Vagina (tissue), 2 donors: ENCODE measurements at places on chromosomes 6 and 20. TPM values are rescaled to one million over a fixed set of nuclear protein-coding genes. Genes with fewer than 3 reads are reported as not detected.

DNA sequence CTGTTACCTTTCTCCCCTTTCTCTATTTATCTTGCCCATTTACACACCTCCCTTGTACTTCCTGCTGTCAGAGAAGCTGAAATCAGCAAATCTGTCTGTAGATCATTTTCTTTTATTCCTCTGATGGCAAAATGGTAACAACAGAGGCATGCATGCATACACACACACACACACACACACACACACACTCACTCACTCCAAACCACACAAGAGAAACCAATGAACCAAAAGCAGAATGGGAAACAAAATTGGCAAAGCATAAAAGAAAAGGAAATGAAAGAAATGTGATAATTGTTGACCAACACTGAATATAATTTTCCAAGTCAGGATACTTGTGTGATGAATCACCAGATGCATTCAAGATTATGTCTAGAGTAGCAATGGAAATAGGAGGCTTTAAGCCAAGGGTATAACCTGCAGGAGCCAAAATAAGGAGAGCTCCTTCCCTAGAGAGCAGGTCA is 172.4 kb downstream of the PLCB4 start:
- H3K36me3 ChIP-seq: no peaks in the 10 kb centered on the region
- no peak overlapping the region for H3K27ac ChIP-seq
- H3K4me3 ChIP-seq: no peak overlapping the region
- DNase-seq: no peak
- H3K4me1 ChIP-seq: peaks cover 5% of the 10 kb centered on the region

Gene CTSZ
- 128 TPM for total RNA-seq

DNA sequence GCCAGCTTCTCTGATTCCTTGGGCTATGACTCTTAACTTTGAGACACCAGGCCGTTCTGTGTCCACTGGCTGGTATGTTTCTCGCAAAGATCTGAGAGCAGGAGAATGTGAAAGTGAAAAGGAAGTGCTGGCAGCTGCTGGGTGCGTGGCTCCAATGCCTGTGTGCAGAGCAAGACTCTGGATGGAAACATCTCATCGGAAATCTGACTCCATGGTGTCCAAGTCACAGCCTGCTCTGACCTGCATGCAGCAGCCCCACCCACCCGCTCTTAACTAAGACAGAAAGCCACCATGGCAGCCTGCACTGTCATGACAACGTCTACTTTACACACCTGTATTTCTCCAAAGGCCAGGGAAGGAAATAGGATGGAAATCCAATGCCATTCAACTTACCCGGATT is 66.3 kb upstream of the MPC1 start:
- no peak overlapping the region for H3K27ac ChIP-seq
- H3K4me1 ChIP-seq: no peaks in the 10 kb centered on the region
- no peak overlapping the region for H3K4me3 ChIP-seq
- H3K36me3 ChIP-seq: peaks cover 29% of the 10 kb centered on the region
- no peak for DNase-seq

- H3K4me1 ChIP-seq: no peaks in the 10 kb centered on the region
- H3K27me3 ChIP-seq: no peaks in the 10 kb centered on the region
- no peak overlapping the region for H3K4me3 ChIP-seq
Observed at GRCh38 chr6:36566418-36566905, 19.2 kb upstream of the STK38 start.

DNA sequence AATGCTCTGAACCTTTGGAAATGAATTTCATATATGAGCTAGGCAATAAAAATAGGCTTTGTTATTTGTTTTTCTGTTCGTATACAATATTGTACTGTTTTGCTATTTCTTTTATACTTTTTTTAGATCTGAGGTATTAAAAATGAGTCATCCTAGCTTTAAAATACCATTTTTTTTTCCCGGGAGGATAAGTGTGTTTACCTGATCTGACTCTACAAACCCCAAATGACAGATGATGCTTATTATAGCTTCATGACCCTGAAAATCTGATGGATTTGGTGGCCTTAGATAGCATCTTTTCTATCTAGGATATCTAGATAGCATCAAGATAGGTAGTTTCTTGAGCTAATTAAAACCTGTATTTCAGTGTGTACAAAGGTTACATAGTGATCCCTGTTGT is 206.4 kb downstream of the DTNBP1 start:
- DNase-seq: no peak
- H3K27me3 ChIP-seq: no peaks in the 10 kb centered on the region
- H3K4me1 ChIP-seq: peaks cover 22% of the 10 kb centered on the region

- H3K27me3 ChIP-seq: no peaks in the 10 kb centered on the region
- DNase-seq: no peak
- H3K4me1 ChIP-seq: no peaks in the 10 kb centered on the region
Observed at GRCh38 chr6:91782802-91783201, 1195.9 kb upstream of the MAP3K7 start.

DNA sequence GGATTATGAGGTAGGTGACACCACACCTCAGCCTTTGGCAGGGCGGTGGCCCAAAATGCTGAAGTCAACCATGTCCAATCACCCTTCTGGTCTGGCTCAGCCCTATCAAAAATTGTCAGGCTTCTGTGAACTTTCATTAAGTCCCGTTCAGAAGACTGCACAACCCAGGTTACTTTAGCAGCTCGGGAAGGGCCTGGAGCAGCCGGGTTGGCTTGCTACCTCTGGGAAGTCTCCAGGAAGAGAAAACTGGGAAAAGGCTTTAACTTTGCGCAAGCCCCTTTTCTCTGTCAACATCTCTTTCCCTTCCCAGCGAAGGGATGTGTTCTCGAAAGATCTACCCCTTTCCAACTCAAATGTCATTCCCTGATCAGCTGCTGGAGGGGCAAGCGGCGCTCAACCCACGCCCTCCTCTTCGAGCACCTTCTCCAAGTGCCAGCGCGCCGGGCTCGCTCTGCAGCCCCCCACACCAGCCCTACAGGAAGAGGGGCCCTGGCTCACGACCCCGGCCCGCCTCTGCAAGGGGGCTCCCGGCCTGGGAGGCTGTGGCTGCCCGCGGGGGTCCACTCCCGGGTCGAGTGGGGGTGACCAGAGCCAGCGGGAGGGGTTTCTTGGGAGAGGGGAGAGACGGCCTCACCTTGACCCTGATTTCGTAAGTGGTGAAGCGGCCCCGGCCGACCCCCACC is 573 bp downstream of the SNX3 start:
- peak overlapping the region; percentile 80 for H3K4me3 ChIP-seq
- peak overlapping the region; percentile 98 for H3K27ac ChIP-seq
- peak; percentile 90 for DNase-seq
- H3K27me3 ChIP-seq: no peaks in the 10 kb centered on the region
- no peaks in the 10 kb centered on the region for H3K36me3 ChIP-seq
- H3K4me1 ChIP-seq: peaks cover 48% of the 10 kb centered on the region

Gene RNF182
- 2.2 TPM for total RNA-seq

DNA sequence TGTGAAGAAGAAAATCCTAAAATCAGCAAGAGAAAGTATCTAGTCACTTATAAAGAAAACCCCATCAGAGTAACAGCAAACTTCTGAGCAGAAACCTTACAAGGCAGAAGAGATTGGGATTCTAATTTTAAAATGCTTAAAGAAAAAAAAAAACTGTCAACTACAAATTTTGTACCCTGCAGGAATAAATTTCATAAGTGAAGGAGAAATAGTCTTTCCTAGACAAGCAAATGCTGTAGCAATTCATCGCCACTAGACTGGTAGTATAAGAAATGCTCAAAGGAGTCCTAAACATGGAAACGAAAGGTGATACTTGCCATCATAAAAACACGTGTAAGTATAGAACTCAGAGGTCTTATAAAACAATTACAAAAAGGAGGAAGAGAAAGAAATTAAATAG is 54.4 kb downstream of the PDSS2 start:
- no peak overlapping the region for H3K4me3 ChIP-seq
- H3K4me1 ChIP-seq: no peaks in the 10 kb centered on the region
- no peaks in the 10 kb centered on the region for H3K27me3 ChIP-seq
- no peak overlapping the region for H3K27ac ChIP-seq
- peaks cover 8% of the 10 kb centered on the region for H3K36me3 ChIP-seq

Gene SLC35D3
- total RNA-seq: not detected

Gene TUBB2B
- 6.9 TPM for total RNA-seq

Gene SYCP2
- total RNA-seq: 3.2 TPM

Gene HLA-DQB1
- 3.2 TPM for total RNA-seq

Gene TCF19
- 8.8 TPM for total RNA-seq

DNA sequence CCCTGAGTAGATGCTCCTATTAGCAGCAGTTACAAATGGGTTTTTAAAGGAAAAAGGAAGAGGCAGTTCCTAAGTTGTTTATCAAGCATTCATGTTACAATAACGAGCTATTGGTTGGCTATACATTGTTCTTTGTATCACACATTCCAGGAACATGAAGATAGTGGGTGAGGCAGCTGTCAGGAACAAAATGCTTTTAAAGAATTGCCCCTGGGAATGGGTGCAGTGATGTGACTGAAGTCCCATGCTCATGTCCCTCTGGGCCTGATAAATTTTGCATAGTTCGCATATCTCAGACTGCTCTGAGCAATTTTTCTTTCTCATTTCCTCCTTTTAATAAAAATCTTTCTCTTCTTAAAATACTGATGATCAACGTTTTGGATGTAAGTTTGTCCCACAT is 3.7 kb downstream of the ENPP1 start:
- DNase-seq: no peak
- H3K36me3 ChIP-seq: no peaks in the 10 kb centered on the region
- H3K27ac ChIP-seq: no peak overlapping the region
- peaks cover 32% of the 10 kb centered on the region for H3K4me1 ChIP-seq
- H3K27me3 ChIP-seq: no peaks in the 10 kb centered on the region

DNA sequence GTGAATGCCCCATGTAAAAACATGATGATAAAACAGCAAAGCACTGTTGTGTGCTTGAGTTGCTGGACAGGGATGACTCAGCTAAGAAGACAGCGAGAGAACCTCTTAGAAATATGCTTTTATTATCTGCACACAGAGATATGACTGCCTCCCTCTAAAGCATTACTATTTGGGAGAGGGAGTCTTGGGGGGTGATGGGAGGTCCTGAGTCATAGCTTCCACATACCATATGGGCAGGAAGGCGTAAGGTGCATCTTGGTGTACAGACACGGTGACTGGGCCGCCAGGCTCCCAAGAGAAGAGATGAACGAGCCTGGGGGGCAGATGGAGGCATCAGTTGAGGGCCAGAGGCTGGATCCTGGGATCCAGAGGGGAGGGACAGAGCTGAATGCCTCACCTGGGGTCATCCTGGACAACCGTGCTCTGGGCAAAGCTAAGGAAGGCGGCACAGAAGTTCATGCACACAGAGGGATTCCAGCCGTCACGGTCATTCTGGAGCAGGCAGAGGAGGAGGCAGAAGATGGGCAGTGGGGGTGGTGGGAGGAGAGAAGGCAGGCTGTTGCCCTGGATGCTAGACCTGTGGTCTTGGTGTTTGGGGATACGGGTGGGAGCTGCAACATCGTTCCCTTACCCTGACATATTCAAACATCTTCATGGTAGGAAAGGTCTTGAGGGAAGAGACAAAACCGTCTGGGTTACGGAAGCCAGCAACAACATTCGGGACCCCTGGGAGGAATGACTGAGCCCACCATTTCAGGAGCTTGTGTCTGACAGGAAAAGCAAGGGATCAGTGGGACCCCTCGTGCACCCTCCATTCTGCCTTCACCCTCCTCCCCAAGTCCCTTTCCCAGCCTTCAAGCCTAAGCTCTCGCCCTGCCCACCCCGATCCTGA is 2.0 kb downstream of the DXO start:
- H3K36me3 ChIP-seq: peaks cover 51% of the 10 kb centered on the region
- H3K4me1 ChIP-seq: peaks cover 42% of the 10 kb centered on the region
- H3K27ac ChIP-seq: no peak overlapping the region
- no peaks in the 10 kb centered on the region for H3K27me3 ChIP-seq

Gene FAM217A
- total RNA-seq: not detected

DNA sequence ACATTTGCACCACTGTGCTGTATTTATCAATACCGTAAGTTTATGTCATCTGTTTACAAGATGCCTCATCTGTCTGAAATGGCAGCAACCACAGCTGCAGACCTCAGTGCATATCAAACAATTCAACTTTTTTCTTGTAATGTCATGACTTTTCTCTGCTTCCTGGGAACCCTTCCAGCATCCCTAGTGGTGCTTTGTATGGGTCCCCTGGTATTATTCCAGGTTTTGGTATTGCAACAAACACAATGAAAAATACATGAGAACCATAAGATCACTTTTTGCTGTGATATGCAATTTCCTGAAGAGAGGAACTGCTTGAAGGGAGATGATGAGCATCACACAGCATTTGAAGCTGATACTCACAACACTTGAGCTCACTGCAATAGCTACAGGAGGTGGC is 12.0 kb upstream of the TXNDC5 start:
- no peaks in the 10 kb centered on the region for H3K4me1 ChIP-seq
- no peak overlapping the region for H3K27ac ChIP-seq
- no peaks in the 10 kb centered on the region for H3K27me3 ChIP-seq
- H3K4me3 ChIP-seq: no peak overlapping the region
- no peaks in the 10 kb centered on the region for H3K36me3 ChIP-seq

GRCh38 chr6:25476126-25476525 is 175.9 kb upstream of the SCGN start:
- H3K4me3 ChIP-seq: no peak overlapping the region
- H3K27ac ChIP-seq: no peak overlapping the region
- no peaks in the 10 kb centered on the region for H3K4me1 ChIP-seq
- no peaks in the 10 kb centered on the region for H3K27me3 ChIP-seq
- no peak for DNase-seq

Gene SNAP91
- 4.7 TPM for total RNA-seq

Gene SPINT4
- total RNA-seq: not detected

DNA sequence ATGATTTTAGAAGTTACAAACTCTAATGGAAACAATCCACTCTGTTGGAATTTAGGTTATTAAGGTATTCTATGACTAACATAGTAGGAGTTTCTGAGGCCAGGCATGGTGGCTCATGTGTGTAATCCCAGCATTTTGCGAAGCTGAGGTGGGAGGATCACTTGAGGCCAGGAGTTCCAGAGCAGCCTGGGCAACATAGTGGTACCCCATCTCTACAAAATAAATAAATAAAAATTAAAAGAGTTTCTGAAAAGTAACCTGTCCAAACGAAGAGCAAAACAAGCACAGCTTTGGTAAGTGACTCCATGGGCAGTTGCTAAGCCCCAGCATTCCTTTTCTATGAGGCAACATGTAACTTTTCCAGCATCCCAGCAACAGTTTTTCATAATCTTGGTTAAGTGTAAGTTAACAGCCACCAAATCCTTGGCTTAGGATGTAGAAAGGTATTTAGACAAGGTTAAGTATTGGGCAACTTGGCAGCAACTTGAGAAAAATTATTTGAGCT is 86.3 kb downstream of the SOX4 start:
- no peaks in the 10 kb centered on the region for H3K4me1 ChIP-seq
- no peak overlapping the region for H3K4me3 ChIP-seq
- no peaks in the 10 kb centered on the region for H3K27me3 ChIP-seq
- DNase-seq: no peak
- no peak overlapping the region for H3K27ac ChIP-seq

DNA sequence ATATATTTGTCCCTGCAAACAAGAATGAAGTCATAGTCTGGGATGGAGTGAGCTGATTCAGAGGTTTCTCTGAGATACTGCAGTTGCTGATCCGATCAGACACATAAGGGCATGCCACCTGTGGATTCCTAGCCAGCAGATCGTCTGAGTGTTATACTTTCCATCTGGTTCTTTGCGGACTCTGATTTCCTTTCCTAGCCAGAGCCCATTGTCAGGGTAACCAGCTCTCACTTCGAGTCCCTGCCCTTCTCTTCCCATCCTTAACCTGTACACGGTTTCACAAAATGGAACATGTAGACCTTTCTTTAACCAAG is 100.9 kb downstream of the TMEM200A start:
- no peak overlapping the region for H3K4me3 ChIP-seq
- no peaks in the 10 kb centered on the region for H3K4me1 ChIP-seq
- H3K27ac ChIP-seq: no peak overlapping the region
- DNase-seq: no peak

- H3K4me3 ChIP-seq: no peak overlapping the region
- no peaks in the 10 kb centered on the region for H3K27me3 ChIP-seq
- DNase-seq: no peak
- no peaks in the 10 kb centered on the region for H3K36me3 ChIP-seq
- H3K4me1 ChIP-seq: peaks cover 3% of the 10 kb centered on the region
- no peak overlapping the region for H3K27ac ChIP-seq
Observed at GRCh38 chr20:34895465-34895864, 19.1 kb downstream of the ACSS2 start.
